ENCODE measurements at places on chromosomes 4 and X.

- no peaks in the 10 kb centered on the region for H3K27me3 ChIP-seq
- peaks cover 2% of the 10 kb centered on the region for H3K36me3 ChIP-seq
- DNase-seq = no peak
- no peak overlapping the region for H3K4me3 ChIP-seq
- no peak overlapping the region for H3K27ac ChIP-seq
Measured at GRCh38 chr4:98581126-98581525, 77.3 kb downstream of the TSPAN5 start.

DNA sequence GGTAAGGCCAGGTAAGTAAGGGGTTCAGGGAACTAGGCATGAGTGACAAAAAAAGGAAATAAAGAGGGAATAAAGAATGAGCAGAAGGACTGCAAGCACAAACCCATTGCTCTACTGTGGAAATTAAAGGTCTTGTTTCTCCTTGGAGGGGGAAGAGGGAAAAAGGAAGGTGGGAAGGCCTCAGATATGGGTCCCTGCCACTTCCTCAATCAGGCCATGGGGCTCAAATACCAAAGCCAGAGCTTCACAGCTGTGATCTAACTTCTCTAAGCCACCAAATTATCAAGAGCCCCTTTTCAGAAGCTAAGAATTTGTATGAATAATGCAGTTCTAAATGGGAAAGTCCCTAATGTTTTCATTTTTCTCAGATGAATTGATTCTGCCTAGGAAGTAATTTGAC is 4.7 kb downstream of the USP51 start:
- no peak overlapping the region for H3K4me3 ChIP-seq
- H3K36me3 ChIP-seq = peaks cover 8% of the 10 kb centered on the region
- H3K4me1 ChIP-seq = peaks cover 6% of the 10 kb centered on the region

GRCh38 chr4:130808492-130808891 is 1712.5 kb downstream of the C4orf33 start:
- H3K4me3 ChIP-seq = no peak overlapping the region
- H3K27ac ChIP-seq = no peak overlapping the region
- H3K4me1 ChIP-seq = no peaks in the 10 kb centered on the region
- H3K27me3 ChIP-seq = no peaks in the 10 kb centered on the region
- H3K36me3 ChIP-seq = no peaks in the 10 kb centered on the region

GRCh38 chr4:118865091-118865708 is 23.5 kb upstream of the SYNPO2 start:
- H3K4me3 ChIP-seq = no peak overlapping the region
- H3K4me1 ChIP-seq = peaks cover 8% of the 10 kb centered on the region
- DNase-seq = no peak
- no peaks in the 10 kb centered on the region for H3K27me3 ChIP-seq

DNA sequence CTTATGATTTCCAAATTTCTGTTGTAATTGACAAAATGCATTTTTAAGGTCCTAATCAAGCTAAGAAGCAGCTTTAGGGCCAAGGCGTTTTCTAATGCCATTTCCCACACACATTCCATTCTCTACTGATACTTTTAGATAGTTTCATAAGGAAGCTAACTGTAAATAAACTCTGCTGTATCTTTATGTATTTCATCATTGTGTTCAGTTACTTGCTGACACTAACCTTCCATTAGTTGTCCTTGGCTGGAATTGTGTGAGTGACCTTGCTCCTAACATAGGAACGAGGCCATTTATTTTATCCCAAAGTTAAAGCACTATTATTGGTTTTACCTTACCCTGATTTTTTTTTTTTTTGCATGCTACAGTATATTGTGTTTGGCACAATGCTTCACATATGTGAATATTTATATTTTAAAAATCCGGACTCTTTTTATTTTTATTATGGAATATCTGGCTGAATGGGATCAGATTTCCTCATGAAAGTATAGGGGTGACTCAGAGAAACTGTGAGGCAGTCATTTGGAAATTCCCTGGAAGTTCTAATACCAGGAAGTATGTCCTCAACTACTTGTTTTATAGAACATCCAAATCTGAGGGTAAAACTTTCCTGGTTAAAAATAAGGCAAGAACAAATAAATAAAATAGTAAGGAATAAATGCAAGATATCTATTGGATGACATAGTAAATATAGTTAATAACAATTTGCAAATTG is 62.7 kb upstream of the SORBS2 start:
- H3K4me3 ChIP-seq = no peak overlapping the region
- H3K27ac ChIP-seq = no peak overlapping the region
- no peaks in the 10 kb centered on the region for H3K36me3 ChIP-seq
- no peaks in the 10 kb centered on the region for H3K27me3 ChIP-seq
- no peak for DNase-seq

DNA sequence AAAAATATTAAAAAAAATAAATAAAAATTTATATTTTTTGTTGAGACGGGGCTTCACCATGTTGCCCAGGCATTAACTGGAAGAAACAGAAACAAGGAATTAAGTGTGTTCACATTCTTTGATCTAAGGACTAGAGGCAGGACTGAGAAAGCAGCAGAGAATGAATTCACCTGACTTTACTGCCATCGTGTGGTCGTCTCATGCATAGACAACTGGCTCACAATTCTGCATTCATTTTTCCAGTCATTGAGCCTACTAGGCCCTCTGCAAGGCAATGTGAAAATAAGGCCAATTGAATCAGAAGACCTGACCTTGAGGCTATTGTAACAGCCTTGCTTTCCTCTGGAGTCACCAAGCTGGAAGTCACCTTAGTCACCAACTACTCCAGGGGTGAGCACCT is 37.4 kb downstream of the LHFPL1 start:
- no peak overlapping the region for H3K27ac ChIP-seq
- no peaks in the 10 kb centered on the region for H3K36me3 ChIP-seq
- peaks cover 4% of the 10 kb centered on the region for H3K4me1 ChIP-seq
- no peak for DNase-seq

GRCh38 chr4:47031011-47031678 is at the start of gene GABRB1:
Gene GABRB1, plus strand, starts transcription at chr4:47031567.
- peak; percentile 75 for DNase-seq
- H3K27me3 ChIP-seq = peaks cover 46% of the 10 kb centered on the region
- peaks cover 7% of the 10 kb centered on the region for H3K4me1 ChIP-seq
- H3K4me3 ChIP-seq = peak within 1 kb of the TSS; percentile 86

DNA sequence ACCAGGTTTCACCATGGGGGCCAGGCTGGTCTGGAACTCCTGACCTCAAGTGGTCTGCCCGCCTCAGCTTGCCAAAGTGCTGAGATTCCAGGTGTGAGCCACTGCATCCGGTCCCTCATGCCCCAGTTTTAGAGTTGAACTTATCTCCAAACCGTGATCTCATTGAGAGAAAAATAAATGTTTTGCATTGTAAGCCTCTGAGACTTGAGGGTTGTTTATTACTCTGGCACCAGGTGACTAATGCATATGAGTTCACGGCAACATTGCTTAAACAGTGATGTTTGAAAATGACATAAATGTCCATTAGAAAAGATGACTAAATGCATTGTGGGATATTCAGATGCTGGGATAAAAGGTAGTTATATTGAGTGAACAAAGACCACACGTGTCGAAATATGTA is 22.9 kb upstream of the FAT1 start:
- no peaks in the 10 kb centered on the region for H3K36me3 ChIP-seq
- H3K4me1 ChIP-seq = no peaks in the 10 kb centered on the region
- H3K27ac ChIP-seq = no peak overlapping the region
- H3K4me3 ChIP-seq = no peak overlapping the region
- DNase-seq = no peak
- H3K27me3 ChIP-seq = no peaks in the 10 kb centered on the region

DNA sequence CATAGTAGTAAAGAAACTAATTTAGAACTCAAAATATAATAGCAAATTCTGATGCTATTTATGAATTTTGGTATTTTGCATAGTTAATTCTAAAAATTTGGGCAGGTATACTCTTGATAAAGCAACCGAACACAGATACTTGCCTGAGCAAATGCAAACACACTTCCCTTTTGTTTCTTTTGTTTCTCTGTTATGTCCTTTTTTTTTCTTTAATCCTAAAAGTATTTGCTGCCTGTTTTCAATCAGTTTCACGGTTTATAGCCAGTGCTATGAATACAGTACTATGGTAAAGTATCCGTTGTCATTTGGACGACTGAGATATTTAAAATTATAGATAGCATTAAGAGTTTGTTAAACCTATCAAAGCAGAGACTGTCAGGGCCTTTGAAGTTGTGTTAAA is 84.3 kb upstream of the HPRT1 start:
- no peak for DNase-seq
- H3K4me1 ChIP-seq = no peaks in the 10 kb centered on the region
- no peak overlapping the region for H3K27ac ChIP-seq
- H3K4me3 ChIP-seq = peak overlapping the region; percentile 88
- no peaks in the 10 kb centered on the region for H3K27me3 ChIP-seq

DNA sequence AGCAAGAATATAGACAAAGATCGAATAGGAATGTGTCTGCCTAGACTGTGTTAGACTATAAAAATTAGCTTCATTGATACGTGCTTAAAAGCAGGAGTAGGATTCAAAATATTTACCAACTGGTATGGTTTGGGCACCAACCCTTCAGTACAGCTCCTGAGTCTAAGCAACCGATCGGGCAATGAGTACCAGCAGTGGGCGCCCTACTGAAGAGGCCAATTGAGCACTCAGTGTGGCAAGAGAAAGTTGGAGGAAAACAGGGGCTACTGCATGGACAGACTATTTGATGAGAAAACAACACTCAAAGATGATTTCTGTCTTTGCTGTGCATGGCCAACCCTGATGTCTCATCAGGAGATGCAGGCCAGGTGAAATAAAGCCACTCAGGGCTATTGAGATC is 176.0 kb upstream of the NWD2 start:
- DNase-seq = no peak
- H3K27me3 ChIP-seq = no peaks in the 10 kb centered on the region
- no peak overlapping the region for H3K4me3 ChIP-seq
- H3K36me3 ChIP-seq = no peaks in the 10 kb centered on the region

DNA sequence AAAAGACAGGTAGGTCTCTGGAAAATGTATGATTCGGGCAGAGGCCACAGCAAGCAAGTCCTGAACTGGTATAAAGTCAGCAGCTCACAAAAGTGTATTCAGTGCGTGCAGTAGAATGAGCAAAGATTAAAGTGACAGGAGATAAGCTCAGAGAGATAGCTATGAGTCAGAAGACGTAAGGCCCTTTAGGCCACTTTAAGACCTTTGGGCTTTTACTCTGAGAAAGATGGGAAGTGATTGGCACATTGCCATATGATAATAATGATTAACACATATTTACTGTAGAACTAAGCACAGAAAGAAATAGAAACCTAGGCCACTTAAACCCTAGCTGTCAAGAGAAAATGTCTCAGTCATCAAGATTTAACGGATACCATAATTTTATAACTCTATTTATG is 51.7 kb downstream of the TBCK start:
- no peak for DNase-seq
- peaks cover 11% of the 10 kb centered on the region for H3K4me1 ChIP-seq
- H3K27me3 ChIP-seq = no peaks in the 10 kb centered on the region
- H3K4me3 ChIP-seq = no peak overlapping the region

GRCh38 chrX:108347800-108348199 is 90.4 kb downstream of the COL4A6 start:
- H3K27me3 ChIP-seq = no peaks in the 10 kb centered on the region
- no peak for DNase-seq
- H3K4me3 ChIP-seq = peak overlapping the region; percentile 71
- peak overlapping the region; percentile 78 for H3K27ac ChIP-seq

- no peak overlapping the region for H3K27ac ChIP-seq
- H3K27me3 ChIP-seq = peaks cover 3% of the 10 kb centered on the region
Measured at GRCh38 chr4:18566970-18567799, 545.6 kb upstream of the LCORL start.

- no peak overlapping the region for H3K4me3 ChIP-seq
- no peaks in the 10 kb centered on the region for H3K27me3 ChIP-seq
- H3K27ac ChIP-seq = no peak overlapping the region
- no peak for DNase-seq
Measured at GRCh38 chr4:85979276-85979675, 380.6 kb downstream of the MAPK10 start.

DNA sequence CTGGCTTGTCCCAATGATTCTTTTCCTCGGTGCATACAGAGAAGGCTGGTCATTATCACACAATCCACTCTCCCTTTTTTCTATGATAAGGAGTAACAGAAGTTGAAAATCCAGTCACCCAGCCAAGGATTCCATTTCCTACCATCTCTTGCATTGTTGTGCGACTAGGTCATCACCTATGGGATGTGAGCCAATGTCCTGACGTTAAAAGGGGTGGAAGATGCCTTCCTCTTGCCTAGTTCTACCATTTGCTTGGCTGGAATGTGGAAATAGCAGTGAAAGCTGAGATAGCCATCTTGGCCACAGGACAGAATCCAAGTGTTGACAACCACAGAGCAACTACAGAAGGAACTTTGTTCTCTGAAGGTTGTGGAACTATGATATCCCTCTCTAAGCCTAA is 132.2 kb upstream of the KIT start:
- H3K36me3 ChIP-seq = no peaks in the 10 kb centered on the region
- H3K4me3 ChIP-seq = no peak overlapping the region
- DNase-seq = no peak
- H3K4me1 ChIP-seq = no peaks in the 10 kb centered on the region

DNA sequence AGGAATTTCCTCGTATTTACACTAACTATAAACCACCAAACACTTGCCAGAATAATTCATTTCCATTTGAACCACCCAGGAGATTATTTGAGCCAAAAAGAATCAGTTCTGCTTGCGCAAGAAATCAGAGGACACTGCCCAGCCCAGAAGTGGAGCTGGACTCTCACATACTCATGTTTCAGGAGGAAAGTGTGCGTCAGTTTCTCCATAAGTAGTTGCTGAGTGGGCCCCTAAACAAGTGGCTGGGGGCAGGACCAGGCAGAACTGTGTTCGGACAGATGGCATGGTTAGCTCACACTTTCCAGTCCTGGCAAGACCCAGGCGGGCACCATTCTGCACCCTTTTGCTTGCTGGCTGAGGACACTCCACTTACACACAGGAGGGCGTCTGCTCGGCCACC is 38.8 kb downstream of the BTC start:
- no peak for DNase-seq
- H3K27ac ChIP-seq = no peak overlapping the region
- peaks cover 4% of the 10 kb centered on the region for H3K4me1 ChIP-seq
- H3K4me3 ChIP-seq = no peak overlapping the region
- peaks cover 4% of the 10 kb centered on the region for H3K27me3 ChIP-seq
- H3K36me3 ChIP-seq = no peaks in the 10 kb centered on the region

DNA sequence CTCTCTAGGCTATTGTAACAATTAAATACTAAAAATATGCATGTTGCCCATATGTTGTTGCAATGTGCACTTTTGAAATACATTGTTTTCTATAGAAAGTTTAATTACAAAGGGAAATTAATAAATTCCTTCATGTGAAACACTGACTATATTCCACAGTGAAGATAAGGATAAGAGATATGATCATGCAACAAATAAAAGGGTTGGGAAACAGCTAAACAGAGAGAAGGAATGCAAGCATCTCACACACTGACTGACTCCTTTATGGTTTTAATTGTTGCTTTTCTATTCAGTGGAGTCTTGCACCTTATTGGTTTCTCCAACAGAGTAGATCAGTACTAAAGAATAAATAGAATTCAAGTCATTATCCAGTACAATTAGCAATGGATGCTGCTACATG is 37.8 kb downstream of the ELOVL6 start:
- no peak overlapping the region for H3K27ac ChIP-seq
- H3K36me3 ChIP-seq = peaks cover 18% of the 10 kb centered on the region
- H3K27me3 ChIP-seq = no peaks in the 10 kb centered on the region
- peaks cover 34% of the 10 kb centered on the region for H3K4me1 ChIP-seq
- no peak overlapping the region for H3K4me3 ChIP-seq

GRCh38 chr4:188627892-188628291 is 488.7 kb downstream of the TRIML1 start:
- no peak for DNase-seq
- no peaks in the 10 kb centered on the region for H3K27me3 ChIP-seq
- H3K27ac ChIP-seq = no peak overlapping the region
- H3K36me3 ChIP-seq = no peaks in the 10 kb centered on the region

Measured in type B pancreatic cell (in vitro differentiated cells).